ENCODE measurements at places on chromosomes 16 and 17.

GRCh38 chr17:10270258-10270657, 71.9 kb upstream of the GAS7 start:
- DNase-seq = no peak

DNA sequence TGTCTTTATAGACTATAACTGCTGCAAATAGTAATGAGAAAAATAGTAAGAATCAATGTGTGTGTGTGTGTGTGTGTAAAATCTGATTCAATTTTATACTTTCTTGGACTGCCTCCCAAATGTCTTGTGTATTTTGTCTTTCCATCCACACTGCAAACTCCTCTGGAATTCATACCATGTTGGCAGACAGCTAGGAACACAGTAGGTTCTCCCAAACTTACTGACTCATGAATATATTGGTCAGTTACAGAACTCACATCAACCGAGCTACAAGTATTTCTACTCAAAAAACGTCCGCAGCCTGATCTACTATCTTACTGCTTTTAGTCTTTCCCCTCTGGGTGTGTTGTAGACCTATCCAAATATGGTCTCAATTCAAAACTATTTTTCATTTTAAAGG, 542.7 kb upstream of the PSMD7 start:
- DNase-seq = no peak

- DNase-seq = no peak
Observed at GRCh38 chr16:22183335-22183734, 21.0 kb downstream of the SDR42E2 start.

GRCh38 chr17:65011966-65012365, 44.6 kb downstream of the GNA13 start:
- DNase-seq = no peak

DNA sequence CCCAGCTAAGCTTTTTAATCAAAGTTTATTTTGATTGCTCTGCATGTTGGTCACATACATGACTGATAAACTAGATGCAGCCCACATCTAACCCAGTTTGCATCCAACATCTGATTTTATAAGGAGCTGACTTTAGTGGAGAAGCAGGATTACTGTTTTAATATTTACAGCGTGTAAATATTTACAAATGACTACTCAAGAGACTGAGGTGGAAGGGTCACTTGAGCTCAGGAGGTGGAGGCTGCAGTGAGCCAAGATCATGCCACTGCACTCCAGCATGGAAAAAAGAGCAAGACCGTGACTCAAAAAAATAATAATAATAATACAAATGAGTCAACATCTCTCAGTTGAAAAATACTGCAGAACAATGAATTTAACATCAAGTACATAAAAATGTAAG, 50.8 kb downstream of the PARN start:
- DNase-seq = no peak
